Mucosa of descending colon (tissue), 3 donors: ENCODE measurements at places on chromosomes 2 and 18.
A peak's percentile ranks its signal among the peaks of the same experiment; 100 is the strongest.

DNA sequence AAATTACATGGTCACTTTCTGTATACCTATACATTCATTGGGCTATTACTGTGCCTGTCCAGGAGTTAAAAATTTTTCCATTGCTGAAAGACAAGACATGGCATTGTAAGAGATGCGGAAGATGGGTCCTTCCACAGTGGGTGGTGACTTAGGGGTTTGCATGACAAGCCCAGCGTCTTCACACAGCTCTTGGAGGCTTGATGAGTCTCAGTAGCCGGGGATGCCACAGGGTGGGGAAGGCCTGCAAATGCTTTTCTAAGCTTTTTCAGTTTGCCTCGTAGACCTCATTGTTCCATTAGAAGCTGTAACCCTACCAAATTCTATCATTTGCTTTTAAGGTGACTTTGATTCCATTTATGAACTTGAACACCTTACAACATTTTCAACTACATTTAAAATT is 18.1 kb upstream of the MAPRE3 start:
- DNase-seq = no peak

GRCh38 chr18:22703883-22704585 is 229.1 kb upstream of the RBBP8 start:
- DNase-seq = peak; percentile 43

GRCh38 chr2:44004735-44005602 is 9.2 kb upstream of the LRPPRC start:
- no peak for DNase-seq

- DNase-seq = no peak
These were observed 13.1 kb downstream of the SOS1 start for GRCh38 chr2:39107724-39108273.

- no peak for DNase-seq
These were observed 381.6 kb downstream of the SUCLG1 start for GRCh38 chr2:84077496-84077895.

DNA sequence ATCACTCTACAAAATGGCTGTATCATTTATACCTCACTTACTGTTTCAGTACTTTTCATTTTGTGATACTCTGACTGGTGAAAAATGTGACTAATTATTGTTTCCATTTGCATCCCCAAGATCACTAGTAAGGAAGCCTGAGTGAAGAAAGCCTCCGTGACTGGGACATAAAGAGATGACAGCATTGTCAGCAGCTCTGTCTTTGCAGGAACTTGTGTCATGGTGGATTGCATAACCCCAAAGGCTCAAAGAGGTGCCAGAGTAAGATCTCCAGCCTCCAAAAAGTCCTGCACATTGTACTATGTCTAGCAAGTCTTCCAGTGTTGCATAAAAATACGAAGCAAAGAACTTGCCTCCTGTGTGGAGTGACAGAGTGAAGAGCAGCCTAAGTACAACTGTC is 187.5 kb upstream of the CRIM1 start:
- DNase-seq = no peak

DNA sequence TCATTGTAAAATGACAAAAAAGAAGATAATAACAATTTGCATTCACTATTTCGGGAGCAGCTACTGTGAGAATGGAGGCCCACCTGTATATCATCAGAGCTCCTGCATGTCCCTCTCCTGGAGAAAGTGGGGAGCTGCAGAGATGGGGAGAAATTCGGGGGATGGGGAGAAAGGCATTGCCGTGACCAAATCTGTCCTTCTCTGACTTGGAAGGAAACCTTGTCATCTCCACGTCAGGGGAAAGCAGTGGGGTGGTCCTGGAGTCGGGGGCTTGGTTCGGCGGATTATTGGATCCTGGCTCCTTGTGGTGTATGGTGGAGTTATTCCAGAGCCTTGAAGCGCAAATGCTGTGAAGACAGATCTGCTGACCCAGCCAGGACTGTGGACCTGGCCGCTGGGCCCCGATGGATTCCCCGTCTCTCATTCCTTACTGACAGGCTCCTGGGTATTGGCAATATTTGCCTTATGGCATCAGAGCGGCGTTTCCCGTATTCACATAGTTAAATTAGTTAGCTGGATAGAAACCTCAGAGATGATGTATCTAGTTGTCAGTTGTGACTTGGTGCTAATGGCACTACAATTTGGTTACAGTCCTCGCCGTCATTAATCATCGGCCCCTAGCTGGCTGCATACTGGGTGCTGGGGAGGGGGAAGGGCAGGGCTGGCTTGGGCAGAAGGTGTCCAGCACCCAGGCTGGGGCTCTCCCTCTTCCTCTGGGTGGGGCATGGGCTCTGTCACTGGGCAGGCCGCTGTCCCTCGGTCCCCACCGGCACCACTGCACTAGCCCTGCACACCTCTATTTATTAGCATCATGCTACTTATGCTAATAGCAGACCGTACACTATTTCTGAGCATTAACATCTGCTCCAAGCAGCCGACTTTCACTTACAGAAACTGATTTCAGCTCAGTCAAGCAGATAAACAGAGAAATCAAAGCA is 31.7 kb downstream of the CELF4 start:
- DNase-seq = no peak

GRCh38 chr2:144040834-144041233 is 479.1 kb downstream of the ZEB2 start:
- no peak for DNase-seq

GRCh38 chr2:205996161-205996560 is 89.8 kb downstream of the INO80D start:
- DNase-seq = no peak

- DNase-seq = no peak
These were observed 23.3 kb upstream of the EPAS1 start for GRCh38 chr2:46273919-46274318.

DNA sequence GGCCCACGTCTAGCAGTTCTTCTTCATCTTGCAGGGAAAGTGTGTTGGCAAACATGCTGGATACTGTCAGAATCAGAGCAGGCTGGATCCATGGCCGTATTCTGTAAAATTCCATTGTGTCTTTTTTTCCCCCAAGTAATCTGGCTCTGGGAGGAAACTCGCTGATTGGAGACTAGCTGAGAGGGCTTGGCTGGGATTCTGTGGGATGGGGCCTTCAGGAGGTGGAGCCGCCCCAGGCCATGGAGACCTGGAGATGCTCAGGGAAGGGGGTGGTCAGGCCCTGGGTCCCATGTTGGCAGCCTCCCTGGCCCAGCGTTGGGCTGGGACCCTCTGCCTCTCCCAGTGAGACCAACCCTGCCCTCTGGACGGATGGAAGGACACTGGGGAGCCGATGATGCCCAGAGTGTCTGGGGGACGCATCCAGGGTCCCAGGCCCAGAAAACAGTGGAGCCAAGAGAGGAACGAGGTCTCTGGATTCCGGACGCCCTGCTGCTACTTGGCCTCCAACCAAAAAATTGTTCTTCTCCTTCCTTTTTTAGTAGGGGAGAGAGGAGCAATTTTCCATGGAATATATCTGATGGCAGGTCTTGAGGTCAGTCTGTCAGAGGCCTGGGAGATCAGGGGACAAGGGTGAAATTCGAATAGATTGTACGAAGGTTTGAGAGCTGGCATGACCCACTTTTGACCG is 114.5 kb downstream of the AGAP1 start:
- no peak for DNase-seq

DNA sequence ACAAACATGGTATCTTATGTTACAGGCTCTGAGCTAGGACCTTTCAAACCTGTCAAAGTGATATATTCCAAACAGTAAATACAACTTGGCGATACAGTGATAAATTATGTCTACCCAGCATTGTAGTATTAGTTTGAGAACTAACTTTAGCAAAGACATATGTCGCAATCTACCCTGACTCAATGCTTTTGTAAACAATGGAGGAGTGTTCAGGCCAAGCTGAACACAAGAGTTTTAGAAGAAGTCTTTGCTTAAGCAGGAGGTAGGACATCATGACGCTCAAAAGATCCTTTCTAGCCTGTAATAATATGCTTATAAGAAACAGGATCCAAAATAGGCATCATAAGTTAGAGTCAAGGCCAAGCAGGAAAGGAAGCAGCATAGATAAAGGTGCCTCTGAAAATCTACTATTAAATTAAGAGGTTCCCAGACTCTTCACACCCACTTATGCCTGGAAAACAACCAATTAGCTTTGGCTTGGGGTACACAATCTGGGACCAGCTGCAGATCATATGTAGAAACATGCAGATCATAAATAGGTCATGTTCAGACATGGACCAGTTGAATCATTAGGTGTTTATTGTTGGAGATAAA is 132.5 kb downstream of the CSRNP3 start:
- no peak for DNase-seq

GRCh38 chr2:226882606-226883005 is 46.8 kb downstream of the RHBDD1 start:
- DNase-seq = no peak

GRCh38 chr2:149719695-149720094 is 132.1 kb upstream of the MMADHC start:
- no peak for DNase-seq
